ENCODE measurements at places on chromosomes 7 and 10. TPM values are rescaled to one million over a fixed set of nuclear protein-coding genes. Genes with fewer than 3 reads are reported as not detected.

GRCh38 chr10:86288695-86289576 lies 77.7 kb downstream of the GRID1 start:
- no peak overlapping the region for H3K27ac ChIP-seq
- no peaks in the 10 kb centered on the region for H3K27me3 ChIP-seq
- H3K36me3 ChIP-seq = no peaks in the 10 kb centered on the region
- no peak overlapping the region for H3K4me3 ChIP-seq

DNA sequence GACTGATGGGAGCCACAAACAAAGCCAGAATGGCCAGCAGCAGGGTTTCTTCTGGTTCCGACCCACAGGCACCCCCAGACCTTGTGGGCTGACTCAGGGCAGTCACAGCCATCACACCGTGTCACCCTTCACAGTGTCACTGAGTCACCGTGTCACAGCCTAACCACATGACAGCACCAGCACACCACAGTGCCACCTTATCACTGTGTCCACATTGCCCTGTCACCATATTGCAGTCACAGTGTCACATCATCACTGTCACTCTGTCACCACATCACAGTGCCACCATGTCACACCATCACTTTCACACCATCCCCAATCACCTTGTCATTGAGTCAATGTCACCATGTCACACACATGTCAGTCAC lies 77.0 kb downstream of the OAT start:
- H3K36me3 ChIP-seq = no peaks in the 10 kb centered on the region
- H3K4me1 ChIP-seq = no peaks in the 10 kb centered on the region
- H3K27ac ChIP-seq = no peak overlapping the region
- no peak overlapping the region for H3K4me3 ChIP-seq

DNA sequence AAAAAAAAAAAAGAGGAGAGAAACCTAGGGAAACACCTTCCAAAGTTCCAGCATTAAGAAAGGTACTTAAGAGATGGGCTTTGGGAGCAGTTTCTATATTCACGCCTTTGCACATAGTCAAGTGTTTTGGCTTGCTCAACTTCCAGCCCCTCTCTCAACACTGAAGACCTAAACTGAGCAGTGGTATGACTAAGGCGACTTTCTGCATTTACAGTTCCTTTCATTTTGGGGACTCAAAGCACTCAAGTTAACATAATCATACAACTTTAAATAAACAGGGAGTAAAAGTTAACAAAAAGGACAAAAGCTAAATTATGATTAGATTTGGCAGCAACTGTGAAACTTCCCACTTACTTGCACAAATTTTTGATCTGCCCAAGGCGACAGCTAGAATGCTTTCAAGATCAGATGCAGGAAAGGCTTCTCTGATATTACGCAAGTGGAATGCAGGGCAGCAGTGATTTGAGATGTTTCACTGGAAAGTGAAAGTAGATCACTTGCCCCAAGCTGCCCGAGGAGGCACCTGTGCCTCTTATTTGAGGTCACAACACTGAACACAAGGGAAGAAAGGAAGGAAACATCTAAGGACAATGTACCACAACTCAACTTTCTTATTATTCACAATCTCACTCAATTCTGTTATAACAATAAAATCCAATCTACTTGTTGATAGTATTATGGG lies 199.5 kb downstream of the SKAP2 start:
- H3K4me3 ChIP-seq = peak overlapping the region; percentile 27
- DNase-seq = peak; percentile 28
- H3K27ac ChIP-seq = no peak overlapping the region
- no peaks in the 10 kb centered on the region for H3K27me3 ChIP-seq
- no peaks in the 10 kb centered on the region for H3K36me3 ChIP-seq
- no peaks in the 10 kb centered on the region for H3K4me1 ChIP-seq

Gene GIMAP4
- 90.1 TPM for total RNA-seq

Gene MMD2
- total RNA-seq = not detected

Gene PKD2L1
- not detected for total RNA-seq

Gene CSTF2T
- total RNA-seq = 30.2 TPM

All from CD4-positive, CD25-positive, alpha-beta regulatory T cell (primary cell).